ENCODE measurements at places on chromosomes 3 and 15.

DNA sequence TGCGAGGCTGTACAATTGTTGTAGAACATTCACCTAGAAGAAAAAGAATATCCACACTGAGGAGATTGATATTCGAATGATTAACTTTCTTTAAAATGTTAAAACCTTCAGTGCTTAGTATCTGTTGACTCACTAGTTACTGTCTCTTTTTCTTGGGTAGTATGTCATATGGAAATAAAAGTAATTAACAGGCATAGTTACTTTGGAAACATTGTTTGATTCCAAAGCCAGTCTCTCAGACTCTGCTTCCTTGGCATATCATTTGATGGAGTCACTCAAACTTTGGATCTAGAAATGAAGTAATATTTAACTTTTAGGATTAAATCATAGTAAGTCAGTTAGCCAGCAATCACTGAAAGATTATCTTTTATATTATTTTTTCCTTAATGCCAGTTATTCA, 63.4 kb downstream of the MAP2K5 start:
- no peak for DNase-seq

GRCh38 chr3:65361448-65361847, 673.6 kb upstream of the ADAMTS9 start:
- no peak for DNase-seq

DNA sequence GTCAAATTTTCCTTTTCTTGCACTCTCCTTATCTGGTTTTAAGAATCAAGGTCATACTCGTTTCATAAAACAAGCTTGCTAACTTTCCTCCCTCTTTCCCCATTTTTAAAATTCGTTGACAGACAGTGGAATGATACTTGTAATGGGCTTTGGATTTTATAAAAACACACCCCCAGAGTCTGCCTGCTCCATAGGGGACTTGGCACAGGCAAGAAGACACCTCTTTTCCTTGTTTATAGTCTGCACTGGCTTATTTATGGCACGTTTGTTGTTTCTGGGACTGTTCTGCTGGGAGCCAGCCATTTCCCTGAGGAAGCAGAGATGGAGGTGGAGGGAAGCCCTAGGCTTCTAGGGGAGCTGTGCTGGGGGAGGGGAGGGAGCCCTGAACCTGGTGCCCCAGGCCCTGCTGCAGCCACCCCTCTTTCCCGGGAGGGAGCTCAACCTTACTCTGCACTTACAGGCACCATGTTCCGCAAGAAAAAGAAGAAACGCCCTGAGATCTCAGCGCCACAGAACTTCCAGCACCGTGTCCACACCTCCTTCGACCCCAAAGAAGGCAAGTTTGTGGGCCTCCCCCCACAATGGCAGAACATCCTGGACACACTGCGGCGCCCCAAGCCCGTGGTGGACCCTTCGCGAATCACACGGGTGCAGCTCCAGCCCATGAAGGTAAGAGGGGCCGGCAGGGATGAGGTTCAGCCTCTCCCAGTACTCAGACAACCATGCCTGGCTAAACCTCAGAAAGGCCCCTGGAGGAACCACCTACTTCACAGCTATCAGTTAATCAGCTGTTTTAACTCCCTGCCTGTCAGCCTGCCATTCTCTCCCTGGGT, 18.3 kb downstream of the ANKRD63 start:
- no peak for DNase-seq

GRCh38 chr3:16103472-16103871, 71.0 kb upstream of the GALNT15 start:
- no peak for DNase-seq

DNA sequence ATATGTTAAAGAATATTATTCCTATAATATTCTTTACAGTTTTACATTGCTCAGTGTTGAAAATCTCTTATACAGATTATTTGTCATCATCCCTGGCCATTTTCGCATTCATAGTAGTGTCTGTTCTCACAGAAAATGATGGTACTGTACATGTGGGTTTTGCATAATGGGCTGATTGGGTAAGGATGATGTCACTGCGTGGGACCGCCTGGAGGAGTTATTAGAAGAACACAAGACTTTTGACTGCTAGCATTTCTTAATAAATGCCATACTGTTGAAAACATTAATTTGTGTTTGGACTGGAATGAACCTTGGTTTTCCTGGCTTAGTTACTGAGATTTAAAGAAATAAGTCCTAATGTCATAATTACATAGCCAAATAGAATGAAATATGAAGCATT, 20.3 kb downstream of the LRCH3 start:
- no peak for DNase-seq

GRCh38 chr3:127445581-127446343, 144.8 kb downstream of the TPRA1 start:
- peak; percentile 82 for DNase-seq

GRCh38 chr3:138336454-138336999, 6.9 kb upstream of the NME9 start:
- DNase-seq: no peak

DNA sequence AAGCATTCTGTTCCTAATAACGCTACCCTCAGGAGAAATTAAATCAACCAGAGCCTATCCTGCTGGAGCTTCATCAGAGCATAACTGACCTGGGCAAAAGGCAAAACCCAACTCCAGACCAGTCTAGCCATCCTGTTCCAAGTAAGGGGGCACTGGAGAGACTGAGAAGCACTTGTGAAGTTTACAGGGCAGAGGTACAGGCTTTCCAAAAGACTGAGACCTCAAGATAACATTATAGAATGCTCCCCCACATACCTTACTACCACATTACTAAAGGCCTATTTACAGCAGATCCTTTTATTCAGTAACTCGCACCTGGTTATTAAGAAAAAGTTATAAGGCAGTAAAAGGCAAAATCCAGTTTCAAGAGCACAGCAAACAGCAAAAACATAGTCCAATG, 35.5 kb downstream of the RFX7 start:
- no peak for DNase-seq

DNA sequence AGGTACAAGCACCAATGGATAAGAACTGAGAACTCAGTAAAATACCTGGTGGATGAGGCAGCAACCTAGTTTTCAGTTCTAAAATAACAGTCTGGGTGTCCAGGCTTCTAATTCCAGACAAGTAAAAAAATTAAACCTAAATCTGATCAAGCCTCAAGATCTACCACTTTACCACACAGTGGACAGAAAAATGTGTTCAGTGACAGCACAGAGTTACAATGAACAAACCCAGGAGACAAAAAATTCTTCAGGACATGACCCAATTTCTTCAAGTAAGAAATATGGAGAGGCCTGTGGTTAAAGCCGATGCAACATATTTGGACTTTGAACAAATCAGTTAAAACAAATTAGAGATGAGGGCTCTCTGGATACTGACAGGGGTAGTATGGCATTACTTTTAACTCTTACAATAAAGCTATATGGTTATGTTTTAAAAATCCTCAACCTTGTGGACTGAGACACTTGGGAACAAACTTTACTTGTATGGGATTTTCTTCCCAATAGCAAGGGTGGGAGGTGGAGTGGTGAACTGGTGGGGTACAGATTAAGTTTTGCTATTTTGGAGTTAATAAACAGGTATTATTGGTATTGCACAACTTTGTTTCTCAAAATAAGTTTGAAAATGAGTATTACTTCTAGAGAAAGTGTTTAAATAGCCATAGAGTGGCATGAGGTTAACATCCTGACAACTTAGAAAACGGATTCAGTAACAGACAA, 14.2 kb downstream of the CCNL1 start:
- no peak for DNase-seq

- DNase-seq: no peak
These were observed 166.9 kb downstream of the CHST2 start for GRCh38 chr3:143286392-143287010.

DNA sequence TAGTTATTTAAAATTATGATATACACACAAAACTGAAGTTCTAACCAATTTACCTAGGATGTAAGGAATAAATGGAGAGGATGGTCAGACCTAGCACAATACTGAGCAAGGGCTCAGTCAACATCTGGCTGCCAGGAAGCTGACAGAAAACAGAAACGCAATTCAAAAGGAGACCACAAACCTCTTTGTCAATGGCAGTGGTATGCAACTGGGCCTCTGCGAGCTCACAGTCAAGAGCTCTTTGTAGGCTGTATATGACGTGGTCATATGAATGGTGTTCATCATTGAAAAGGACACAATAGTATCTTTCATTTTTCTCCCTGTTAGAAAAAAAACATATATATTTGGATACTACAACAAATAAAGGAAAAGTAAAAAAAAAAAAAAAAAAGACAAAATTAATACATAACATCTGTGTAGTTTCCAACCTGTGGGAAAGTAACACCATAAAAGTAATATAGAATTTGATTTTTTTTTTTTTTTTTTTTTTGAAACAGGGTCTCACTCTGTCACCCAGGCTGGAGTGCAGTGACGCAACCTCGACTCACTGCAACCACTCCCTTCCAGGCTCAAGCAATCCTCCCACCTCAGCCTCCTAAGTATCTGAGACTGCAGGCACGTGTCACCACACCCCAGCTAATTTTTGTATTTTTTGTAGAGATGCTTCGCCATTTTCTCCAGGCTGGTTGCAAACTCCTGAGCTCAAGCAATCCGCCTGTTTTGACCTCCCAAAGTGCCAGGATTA, 37.9 kb downstream of the UBR1 start:
- DNase-seq: no peak

DNA sequence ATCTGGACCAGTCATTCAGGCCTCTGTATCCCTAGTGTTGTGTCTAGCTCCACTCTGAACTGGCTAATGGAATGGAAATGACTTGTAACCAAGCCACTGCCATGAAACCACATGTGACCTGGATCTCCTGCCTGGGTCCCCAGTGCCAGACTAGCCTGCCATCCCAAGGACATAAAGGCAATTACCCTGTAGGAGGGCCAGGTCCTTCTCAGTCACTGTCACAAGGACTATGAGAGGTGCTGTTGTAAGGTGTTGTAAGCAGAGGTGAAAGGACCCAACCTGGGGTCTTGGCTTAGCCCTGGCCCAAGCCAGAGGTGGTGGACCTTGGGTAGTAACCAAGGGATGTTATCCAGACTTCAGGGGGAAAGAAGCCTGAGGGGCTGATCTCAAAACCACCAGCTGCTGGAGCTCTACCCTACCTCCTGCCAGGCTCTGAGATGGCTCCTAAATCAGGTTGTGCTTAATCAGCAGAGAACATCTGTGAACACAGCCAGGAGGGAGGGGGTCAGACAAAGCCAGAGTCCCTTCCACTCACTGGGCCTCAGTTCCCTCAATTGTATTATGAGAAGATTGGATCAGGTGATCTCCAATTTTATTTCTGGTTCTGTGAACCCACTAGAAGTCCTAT, 15.7 kb upstream of the KLHL24 start:
- no peak for DNase-seq

DNA sequence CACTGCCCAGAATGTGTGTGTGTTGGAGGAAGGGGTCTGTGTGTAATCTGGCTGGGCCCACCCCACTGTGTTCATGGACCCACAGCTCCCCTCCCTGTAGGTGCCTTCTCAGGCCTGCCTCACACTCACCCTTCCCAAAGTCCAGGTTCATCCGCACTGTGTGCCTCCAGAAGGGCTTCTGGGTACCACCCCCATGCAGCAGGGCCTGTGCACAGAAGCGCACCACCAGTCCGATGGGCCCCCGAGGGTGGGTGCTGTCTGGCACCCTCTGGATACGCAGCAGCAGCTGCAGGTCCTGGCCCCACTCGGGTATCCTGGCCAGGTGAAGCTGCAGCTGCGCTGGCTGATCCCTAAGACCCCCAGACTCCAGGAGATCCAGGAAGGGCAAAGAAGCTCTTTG, 12.8 kb upstream of the TGM5 start:
- peak; percentile 82 for DNase-seq

- DNase-seq: no peak
These were observed 21.8 kb downstream of the EMC7 start for GRCh38 chr15:34079904-34080303.

DNA sequence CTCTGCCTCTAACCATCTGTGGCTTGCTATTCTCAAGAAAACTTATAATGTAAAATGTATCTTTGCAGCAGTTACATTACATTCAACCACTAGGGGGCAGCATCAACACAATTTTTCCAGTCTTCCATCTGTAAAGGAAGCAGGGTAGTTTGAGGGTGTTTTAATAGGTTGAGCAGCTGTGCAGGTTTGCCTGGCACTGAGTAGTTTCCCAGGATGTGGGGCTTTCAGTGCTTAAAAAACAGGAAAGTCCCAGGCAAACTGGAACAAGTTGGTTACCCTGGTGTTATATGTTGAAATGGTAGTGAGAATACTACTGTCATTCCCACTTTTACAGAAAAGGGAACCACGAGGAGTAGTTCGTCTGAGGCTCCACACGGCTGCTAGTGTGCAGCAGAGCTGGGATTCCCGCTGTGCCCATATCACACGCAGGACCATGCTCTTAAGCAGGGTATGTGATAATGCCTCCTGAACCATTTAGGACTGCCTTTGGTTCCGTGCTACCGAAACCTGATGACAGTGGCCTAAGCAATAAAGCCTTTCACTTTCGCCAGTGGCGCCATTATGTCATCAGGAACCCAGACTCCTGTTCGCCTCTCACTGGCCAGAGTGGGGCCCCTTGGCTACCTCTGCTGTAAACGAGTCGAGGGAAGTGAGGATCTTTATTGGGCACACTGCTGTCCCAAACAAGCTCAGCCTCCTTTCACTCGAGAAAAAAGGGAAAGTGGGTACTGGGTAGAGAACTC, 64.7 kb upstream of the ZBTB38 start:
- no peak for DNase-seq

GRCh38 chr3:73550032-73550431, 74.7 kb downstream of the PDZRN3 start:
- DNase-seq: no peak

DNA sequence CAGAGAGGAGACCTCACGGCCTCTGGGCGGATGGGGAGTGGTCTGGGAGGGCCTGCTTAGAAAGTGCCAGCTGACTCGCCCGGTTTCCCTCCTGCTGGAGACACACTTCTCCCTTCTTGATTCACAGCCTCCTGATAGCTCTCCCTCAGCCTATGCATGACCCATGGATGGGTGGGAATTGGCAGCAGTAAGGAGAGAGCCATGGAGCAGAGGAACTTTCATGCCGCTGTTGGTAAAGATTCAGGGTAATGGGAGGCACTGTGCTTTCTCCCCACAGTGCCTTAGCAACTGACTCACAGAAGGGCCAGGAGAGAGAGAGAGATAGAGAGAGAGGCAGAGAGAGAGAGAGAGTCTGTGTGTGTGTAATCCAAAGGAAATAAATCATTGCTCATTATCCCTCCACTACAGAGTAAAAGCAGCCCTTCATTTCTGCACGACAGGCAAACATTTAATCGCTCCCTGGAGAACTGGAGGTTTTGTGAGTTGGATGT, 82.8 kb downstream of the SEMA5B start:
- DNase-seq: no peak
